RPMI8226 (cell line): ENCODE measurements at places on chromosomes 1 and 21.
A peak's percentile ranks its signal among the peaks of the same experiment; 100 is the strongest.

GRCh38 chr1:22569269-22569668 is 6.0 kb downstream of the EPHA8 start:
- DNase-seq: no peak

GRCh38 chr1:15007368-15007767 is 146.2 kb upstream of the TMEM51 start:
- DNase-seq: no peak

DNA sequence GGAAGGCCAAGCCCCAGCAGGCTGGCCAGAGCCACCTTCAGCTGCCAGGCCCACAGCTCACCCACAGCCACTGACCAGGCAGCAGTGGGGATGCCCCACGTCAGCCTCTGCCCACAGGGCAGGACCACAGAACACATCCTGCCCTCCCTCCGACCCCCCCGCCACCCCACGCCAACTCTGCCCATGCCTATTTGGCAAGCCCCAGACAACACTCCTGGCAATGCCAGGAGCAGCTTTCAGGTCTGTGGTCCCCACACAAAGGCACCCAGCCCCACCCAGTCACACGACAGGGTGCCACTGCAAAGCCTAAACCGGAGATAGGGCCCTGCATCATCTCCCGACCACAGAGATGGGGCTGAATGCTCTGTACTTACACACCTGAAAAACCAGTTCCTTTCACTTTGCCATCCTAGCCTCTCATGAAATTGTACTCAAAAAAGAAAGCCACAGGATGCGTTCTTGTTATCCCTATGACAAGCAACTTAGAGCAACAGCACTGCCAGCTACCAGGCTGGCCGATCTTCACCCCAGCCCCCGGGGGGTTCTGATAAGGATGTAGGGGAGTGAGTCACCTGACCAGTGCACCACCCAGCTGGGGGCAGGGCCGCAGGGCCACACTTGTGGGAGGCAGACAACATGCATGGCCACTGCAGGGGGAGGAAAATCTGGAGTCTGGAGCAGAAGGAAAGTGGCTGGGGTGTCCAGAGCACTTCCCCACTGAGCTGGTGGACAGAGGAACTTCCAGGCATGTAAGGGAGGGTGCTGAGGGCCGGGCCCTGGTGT is 36.2 kb downstream of the UBE2G2 start:
- peak; percentile 40 for DNase-seq

DNA sequence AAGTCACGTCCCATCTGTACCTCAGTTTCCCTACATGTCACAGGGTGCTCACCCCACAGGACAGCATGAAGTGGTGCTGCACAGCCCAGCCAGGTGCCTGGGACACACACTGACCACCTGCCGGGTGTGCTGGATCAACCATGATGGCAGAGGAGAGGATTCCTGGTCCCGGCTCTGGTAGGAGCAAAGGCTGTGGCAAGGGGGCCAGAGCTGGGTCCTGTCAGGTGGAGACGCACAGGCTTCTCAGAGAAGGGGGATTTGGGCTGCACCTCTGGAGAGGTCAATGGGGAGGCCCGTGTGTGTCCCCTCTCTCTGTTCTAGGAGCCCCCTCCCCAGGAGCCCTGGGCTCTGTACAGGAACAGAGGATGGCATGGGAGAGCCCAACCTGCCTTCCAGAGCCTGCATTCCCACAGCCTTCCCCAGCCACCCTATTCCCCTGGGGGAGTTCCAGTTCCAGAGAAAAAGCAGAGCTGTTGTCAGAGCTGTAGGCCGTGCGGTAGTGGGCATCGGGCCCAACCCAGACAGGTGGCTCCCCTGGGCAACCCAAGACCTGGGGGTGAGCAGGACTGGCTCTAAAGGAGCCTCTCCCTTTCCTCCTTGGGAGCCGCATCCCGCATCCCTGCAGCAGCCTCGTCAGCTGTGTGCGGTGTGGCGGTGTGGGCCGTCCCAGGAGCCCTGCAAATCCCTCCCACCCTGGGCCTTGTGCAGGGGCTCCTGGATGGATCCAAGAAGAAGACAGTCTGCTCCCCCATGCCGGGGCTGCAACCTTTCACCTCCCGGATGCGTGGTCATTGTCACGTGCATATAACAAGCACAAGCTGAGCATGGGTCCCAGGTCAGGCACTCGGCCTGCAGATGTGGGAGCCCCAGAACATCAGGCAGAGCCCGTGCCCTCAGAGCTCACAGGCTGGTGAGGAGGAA is 2.9 kb upstream of the TFF3 start:
- DNase-seq: no peak
